Hematopoietic multipotent progenitor cell (in vitro differentiated cells): ENCODE measurements at places on chromosomes 13 and 19. TPM values are rescaled to one million over a fixed set of nuclear protein-coding genes. Genes with fewer than 3 reads are reported as not detected.

PSG11 gene
- total RNA-seq, result not detected

DNA sequence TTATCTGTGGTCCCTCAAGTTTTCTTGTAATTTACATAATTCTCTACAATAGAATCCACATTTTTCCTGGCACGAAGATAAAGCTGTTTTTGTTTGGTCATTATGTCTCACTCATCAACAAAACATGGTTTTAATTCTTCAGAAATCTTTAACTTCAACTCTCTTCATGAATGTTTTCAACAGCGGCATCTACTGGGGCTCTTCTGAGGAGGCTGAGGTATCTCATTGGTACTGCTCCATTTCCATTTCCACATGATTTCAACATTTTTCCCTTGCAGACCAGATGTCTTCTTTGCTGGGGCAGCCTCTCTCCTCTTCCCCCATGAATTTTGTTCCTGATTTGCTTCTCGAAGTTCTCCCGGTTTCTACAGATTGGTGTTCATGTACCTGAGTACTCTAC lies 5.8 kb upstream of the KBTBD7 start:
- DNase-seq, result no peak

TMIGD2 gene
- 36.1 TPM for total RNA-seq

DNA sequence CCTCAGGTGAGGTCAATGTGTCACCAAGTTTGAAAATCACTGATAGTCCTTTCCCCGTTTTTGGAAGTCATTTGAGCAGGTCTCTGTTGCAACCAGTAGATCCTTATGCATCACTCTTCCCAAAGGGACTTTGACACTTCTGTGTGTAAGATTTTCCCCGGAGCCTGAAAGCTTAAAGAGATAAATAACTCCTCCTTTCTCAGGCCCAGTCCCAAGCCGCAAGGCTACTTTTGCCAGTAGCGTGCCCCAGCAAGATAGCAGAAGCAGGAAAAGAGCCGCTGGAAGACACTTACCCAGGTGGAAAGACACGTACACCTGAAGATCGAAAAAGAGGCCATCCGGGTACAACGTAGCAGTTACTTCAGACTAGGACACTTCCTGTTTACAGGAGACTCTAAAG lies 106.9 kb downstream of the CYSLTR2 start:
- no peak for DNase-seq

TUBA3C gene
- total RNA-seq, result not detected

- DNase-seq, result peak; percentile 66
Observed at GRCh38 chr19:54481326-54481930, 8.3 kb upstream of the CDC42EP5 start.

ZNF880 gene
- total RNA-seq, result 14.0 TPM

GRCh38 chr13:106499113-106499512 lies 36.3 kb downstream of the EFNB2 start:
- no peak for DNase-seq
